ENCODE measurements at places on chromosomes 3 and 15. TPM values are rescaled to one million over a fixed set of nuclear protein-coding genes. Genes with fewer than 3 reads are reported as not detected.

ERICH6 gene
- not detected for total RNA-seq

CNTN4 gene
- not detected for total RNA-seq

CPEB1 gene
- total RNA-seq, result not detected

VIPR1 gene
- 4.4 TPM for total RNA-seq
